ENCODE measurements at places on chromosomes 16 and 17.

DNA sequence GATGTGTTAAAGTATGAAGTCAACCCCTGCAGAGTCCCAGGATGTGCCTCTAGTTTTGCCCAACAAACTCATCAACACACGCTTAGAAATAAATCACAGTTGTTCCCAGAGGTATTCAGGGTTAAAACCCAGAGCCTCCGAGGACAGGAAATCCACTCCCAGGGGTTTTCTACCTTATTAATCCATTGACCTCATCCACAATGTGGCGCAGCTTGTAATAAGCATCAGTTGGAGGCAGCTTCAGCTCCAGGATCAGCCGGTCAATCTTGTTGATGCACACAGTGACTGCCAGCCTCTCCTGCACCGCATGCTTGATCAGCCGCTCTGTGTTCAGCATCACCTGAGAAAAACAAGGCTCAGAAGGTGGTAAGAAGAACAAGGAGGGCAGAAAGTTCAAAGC, 23.5 kb downstream of the EFTUD2 start:
- DNase-seq = no peak

- no peak for DNase-seq
Observed at GRCh38 chr16:17105239-17105797, 365.4 kb downstream of the XYLT1 start.

DNA sequence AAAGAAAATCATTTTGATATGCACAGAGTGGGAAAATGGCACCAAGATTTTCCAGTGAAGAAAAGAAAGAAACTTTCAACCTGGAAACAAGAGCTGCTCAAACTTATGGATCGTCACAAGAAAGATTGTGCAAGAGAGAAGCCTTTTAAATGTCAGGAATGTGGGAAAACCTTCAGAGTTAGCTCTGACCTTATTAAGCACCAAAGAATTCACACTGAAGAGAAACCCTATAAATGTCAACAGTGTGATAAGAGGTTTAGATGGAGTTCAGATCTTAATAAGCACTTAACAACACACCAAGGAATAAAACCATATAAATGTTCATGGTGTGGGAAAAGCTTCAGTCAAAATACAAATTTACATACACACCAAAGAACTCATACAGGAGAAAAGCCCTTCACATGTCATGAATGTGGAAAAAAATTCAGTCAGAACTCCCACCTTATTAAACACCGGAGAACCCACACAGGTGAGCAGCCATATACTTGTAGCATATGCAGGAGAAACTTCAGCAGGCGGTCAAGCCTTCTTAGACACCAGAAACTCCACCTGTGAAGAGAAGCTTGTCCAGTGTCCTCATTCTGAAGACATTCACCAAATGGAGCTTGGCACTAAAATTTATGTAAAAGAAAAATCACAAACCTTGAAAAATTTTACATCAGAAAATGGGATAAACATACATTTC, 12.2 kb downstream of the ZNF75A start:
- no peak for DNase-seq

- DNase-seq = no peak
Observed at GRCh38 chr16:83458612-83459011, 349.2 kb upstream of the HSBP1 start.

GRCh38 chr16:87424266-87424665, 32.1 kb downstream of the MAP1LC3B start:
- no peak for DNase-seq

GRCh38 chr16:85418978-85419491, 194.1 kb upstream of the GSE1 start:
- DNase-seq = no peak

GRCh38 chr17:8051831-8052230, 13.0 kb downstream of the ALOX15B start:
- DNase-seq = no peak

DNA sequence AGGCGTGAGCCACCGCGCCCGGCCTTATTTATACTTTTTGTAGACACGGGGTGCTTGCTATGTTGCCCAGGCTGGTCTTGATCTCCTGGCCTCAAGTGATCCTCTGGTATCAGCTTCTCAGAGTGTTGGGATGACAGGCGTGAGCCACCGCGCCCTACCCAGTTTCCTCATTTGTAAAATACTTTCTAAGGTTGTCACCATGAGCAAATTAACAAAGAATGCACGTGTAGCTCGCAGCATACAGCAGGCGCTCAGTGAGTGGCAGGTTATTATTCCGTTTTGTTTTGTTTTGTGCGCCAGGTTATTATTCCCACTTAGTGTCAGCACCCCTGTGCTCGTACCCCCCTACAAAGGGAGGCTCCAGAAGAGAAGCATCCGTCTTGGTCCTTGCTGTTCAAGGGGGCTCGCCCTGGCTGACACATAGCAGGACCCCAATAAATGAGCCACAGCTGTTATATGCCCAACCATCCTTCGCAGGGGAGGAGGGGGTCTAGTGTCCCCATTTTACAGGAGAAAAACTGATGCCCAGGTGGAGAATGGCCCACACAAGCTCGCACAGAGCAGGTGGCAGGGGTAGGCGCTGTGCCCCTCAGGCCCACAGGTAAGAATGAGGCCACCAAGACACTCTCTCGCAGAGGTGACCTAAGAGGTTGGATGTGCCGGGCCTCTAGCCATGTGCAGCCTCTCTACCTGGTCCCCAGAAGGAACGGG, 686 bp upstream of the MIEF2 start:
- DNase-seq = no peak

- no peak for DNase-seq
Observed at GRCh38 chr17:31096106-31096436, 1.3 kb downstream of the NF1 start.

Data from stimulated activated effector memory CD8-positive, alpha-beta T cell treated with anti-CD3 and anti-CD28 coated beads, Interleukin-12 subunit alpha, Interleukin-12 subunit beta, amount 100 ng/mL, for 72 hours (primary cell).